ENCODE measurements at places on chromosomes 6 and 20. TPM values are rescaled to one million over a fixed set of nuclear protein-coding genes. Genes with fewer than 3 reads are reported as not detected.

DNA sequence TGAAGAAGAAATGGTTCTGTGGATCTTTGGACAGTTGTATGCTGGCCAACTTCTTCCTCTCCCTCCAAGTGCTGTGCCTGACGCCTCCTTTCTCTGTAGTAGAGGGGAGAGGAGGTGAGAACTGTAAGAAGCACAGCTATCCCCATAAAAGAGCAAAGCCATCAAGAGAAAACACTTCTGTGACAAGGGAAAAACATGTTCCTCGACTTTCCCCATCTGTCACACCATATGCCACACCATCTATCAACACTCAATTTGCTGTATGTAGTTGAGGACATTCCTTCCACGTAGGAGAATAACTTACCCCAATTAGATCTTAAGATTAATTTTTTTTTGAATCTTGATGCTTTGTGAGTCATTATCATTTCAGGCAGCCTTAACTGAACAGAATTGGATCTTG lies 156.2 kb upstream of the PLCB4 start:
- peak; percentile 39 for DNase-seq

GRCh38 chr6:21594416-21595281 lies 1.1 kb downstream of the SOX4 start:
- DNase-seq: peak; percentile 49

DNA sequence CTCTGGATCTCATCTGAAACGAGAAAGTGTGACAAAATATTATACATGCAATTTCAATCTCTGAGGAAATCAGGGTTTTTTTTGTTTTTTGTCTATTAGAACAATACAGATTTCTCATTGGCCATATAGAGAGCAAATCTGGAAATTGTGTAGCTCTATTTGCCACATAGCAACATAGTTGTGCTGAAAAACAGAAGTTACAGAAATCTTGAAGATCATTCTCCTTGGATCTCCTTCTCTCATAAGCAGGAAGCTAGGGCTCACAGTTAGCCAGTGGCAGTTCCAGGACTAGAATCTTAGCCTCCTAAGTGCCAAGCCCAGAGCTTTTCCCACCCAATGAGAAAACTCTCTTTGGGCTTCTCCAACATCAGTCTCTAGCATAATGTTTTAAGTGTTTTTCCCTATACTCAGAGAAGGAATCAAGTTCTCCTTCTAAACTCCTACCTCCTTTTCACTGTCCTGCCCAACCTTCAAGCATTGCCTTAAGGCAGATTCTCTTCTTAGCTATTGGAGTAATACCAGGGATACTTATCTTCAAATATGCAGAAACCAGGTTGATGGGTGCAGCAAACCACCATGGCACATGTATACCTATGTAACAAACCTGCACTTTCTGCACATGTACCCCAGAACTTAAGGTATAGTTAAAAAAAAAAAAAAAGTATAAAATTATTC lies 211.6 kb downstream of the ALDH8A1 start:
- DNase-seq: no peak

GRCh38 chr6:43952746-43953145 lies 174.5 kb downstream of the MRPL14 start:
- DNase-seq: no peak

DNA sequence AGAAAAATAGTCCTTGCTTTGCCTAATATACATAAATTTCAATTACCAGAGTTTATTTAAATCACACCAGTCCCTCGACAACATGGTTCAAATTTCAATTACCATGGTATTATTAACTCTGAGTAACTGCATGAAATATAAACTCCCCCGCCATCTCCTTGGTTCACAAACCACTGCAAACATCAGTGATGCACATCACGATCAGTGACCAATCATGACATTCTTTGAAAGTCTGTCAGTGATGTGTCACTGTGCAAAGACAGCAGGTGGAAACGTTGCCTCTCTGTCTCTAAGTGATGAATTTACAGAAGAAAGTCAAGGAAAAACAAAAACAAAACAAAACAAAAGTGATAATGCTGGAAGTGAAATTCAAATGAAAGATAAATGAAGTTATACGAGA lies 86.7 kb downstream of the TASP1 start:
- no peak for DNase-seq

- DNase-seq: peak; percentile 20
Measured at GRCh38 chr20:59939879-59940128, 301 bp downstream of the PPP1R3D start.

- no peak for DNase-seq
Measured at GRCh38 chr6:11615214-11615602, 77.7 kb downstream of the TMEM170B start.

DNA sequence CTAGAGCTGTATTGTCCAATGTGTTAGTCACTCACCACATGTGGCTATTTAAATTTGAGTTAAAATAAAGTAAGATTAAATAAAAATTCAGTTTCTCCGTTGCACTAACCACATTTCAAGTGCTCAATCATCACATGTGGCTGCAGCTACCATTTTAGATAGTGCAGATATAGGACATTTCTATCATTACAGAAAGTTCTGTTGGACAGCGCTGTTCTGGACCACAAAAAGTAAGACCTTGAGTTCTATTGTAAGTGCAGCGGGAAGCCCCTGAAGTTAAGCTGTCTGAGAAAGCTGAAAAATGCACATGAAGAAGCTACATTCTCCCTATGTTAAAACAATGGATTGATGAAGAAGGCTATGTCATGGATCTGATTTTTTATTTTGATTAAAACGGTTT lies 1.1 kb downstream of the ORC3 start:
- DNase-seq: no peak

GRCh38 chr6:138563650-138564049 lies 64.4 kb upstream of the NHSL1 start:
- no peak for DNase-seq

DNA sequence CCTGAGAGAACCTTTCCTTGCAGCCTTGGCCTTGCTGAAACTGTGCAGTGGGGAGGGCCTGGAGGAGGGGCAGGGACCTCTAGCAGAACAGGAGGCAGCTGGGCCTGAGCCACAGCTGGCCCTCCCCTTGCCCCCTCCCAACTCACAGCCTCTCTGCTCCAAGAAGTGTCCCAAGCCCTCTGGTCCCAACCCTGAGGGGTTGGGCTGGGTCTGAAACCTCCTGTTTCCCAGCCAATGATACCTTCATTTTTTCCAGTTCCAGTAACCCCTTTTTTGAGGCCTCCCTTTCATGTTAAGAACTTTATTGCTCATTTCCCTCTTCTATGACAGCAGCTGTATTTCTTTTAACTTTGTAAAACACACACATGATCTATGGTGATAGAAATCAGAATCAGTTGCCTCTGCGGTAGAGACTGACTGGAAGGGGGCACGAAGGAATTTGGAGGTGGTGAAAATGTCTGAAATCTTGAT lies 17.9 kb upstream of the ARMC12 start:
- DNase-seq: no peak

DNA sequence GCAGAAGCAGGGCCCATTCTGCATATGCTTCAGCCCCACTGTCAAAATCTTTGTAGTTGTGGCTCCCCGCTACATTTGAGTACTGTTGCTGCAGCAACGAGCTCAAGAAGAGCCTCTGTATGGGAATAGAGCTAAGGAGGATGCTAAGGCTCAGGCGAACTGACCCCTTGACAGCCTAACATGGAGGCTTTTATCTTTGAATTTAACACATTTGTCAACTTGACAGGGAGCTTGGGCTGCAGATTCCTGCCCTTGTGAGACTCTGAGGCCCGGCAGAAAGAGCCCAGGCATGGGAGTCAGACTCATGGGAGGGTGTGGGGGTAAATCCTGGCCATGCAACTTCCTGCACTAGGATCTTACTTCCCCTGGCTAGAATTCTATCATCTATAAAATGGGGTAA lies 278.7 kb upstream of the CITED2 start:
- DNase-seq: no peak

- no peak for DNase-seq
Measured at GRCh38 chr6:10078581-10078980, 336.3 kb downstream of the TFAP2A start.

- no peak for DNase-seq
Measured at GRCh38 chr6:141659582-141659981, 473.1 kb upstream of the GJE1 start.

DNA sequence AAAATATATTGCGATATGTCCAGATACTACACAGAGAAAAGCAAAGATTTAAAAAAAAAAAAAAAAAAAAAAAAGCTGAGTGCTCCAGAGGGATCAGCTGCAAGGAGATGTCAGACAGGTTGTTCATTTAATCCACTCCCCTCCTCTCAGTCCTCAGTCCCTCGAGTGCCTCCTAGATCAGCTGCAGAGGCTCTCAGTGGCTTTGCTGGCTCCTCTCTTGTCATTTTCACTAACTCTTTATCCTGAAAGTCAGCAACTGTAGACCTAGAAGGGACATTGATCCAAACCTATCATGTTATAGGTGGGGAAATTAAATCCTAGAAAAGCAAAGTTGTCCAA lies 61.6 kb downstream of the KIAA0319 start:
- no peak for DNase-seq

DNA sequence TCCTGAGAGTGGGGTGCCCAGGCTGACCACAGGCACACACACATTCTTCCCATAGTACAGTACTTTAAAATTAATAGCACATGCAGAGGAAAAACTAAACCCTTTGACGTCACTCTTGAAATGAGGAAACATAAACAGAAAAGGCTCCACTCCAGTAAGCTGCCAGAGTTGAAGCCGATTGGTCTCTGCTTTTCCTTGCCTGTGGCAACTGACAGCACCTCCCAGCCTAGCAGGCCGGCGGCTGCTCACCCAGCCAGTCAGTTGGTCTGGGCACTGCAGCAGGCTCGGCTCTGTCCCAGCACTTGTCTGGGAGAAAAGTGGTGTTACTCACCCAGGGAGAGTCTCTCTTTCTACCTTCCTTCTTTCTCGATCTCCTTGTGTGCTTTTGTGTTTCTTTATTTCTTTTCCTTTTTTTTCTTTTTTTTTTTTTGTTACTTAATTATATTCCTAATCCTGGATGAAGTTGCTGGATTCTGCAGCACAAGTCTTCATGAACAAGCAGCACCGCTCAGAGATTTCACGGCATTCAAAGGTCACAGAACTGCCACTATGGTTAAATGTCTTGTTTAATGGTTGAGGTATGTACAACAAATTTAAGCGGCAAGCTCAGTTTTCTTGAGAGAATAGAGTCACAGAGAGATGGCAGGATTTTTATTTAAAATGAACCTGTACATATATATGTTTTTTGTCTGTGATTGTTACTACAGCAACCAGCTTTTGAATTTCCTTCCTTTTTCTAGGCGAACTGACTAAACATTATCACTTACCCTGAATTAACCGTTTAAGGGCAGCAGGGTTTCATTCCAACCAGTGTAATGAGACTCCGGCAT lies at the start of gene PDE7B:
TSS of gene PDE7B (plus strand) at position 260 of the 830 bp plus-strand sequence.
- DNase-seq: peak; percentile 8

GRCh38 chr6:160030103-160030502 lies 61.2 kb downstream of the IGF2R start:
- DNase-seq: no peak

GRCh38 chr20:53685070-53685595 lies 91.5 kb upstream of the ZNF217 start:
- no peak for DNase-seq

DNA sequence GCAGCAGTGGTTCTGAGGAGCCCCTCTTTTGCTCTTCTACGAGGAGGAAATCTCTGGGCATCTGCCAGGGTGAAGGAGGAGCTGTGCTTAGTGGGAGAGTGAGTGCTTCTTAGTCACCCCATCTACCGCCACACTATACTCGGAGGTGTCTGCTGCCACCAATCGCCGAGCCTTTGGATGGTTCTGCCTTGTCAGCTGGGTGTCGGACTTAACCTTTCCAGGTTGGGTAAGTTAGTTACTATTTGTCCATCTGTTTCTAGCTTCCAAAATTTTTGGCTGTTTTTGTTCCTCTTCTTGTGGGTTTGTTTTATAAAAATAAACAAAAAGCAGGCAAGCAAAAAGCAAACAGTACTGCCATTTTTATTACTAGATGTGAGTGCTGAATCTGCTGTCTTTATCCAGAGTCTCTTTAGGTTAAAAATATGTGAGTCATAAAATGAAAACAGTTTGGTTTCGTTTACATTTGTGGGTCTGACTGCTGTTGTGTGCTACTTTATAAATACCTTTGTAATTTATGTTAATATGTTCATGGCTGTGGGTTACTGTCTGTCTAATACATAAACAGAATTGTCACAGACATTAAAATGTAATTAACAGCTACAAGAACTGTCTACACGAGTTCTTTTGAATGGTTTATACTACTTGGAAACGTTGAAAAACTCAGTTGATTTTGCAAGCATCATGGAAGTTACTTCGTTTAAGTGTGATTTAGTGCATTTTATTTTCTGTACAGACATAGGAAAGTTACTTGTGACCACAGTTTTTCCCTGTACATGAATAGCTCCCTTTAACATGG lies 89.2 kb downstream of the ARID1B start:
- DNase-seq: peak; percentile 73

SLC2A10 gene
- 8.0 TPM for total RNA-seq

TSHZ2 gene
- 7.1 TPM for total RNA-seq

DTNBP1 gene
- total RNA-seq: 7.3 TPM

RAET1L gene
- not detected for total RNA-seq

DAAM2 gene
- total RNA-seq: 7.3 TPM

ACTL10 gene
- 0.64 TPM for total RNA-seq
